Stimulated activated CD4-positive, alpha-beta T cell treated with anti-CD3 and anti-CD28 coated beads, Interleukin-12 subunit alpha, Interleukin-12 subunit beta, amount 100 ng/mL, for 4 hours (primary cell): ENCODE measurements at places on chromosomes 1 and 21.

GRCh38 chr1:31487143-31487542 lies 74.1 kb downstream of the SERINC2 start:
- no peak for DNase-seq

- DNase-seq: no peak
These were observed 1.6 kb downstream of the KDM1A start for GRCh38 chr1:23020706-23021405.

DNA sequence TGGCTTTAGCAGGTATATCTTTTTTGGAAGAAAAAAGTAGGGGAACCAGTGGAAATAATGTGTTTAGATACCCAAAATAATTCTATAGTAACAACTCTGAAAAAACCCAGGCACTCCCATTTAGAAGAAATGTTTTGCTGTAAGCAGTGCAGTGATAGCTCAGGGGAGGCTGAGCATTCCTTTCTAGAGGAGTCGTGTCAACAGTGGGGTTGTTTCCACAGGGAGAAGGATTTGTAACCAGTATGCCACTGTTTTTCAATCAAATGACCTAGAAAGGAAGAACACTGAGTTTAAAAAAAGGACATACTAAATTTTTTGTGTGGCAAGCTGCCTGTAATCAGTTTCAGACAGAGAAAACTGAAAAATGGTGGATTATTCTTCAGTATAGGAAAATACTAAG lies 2.4 kb downstream of the PGD start:
- DNase-seq: no peak

DNA sequence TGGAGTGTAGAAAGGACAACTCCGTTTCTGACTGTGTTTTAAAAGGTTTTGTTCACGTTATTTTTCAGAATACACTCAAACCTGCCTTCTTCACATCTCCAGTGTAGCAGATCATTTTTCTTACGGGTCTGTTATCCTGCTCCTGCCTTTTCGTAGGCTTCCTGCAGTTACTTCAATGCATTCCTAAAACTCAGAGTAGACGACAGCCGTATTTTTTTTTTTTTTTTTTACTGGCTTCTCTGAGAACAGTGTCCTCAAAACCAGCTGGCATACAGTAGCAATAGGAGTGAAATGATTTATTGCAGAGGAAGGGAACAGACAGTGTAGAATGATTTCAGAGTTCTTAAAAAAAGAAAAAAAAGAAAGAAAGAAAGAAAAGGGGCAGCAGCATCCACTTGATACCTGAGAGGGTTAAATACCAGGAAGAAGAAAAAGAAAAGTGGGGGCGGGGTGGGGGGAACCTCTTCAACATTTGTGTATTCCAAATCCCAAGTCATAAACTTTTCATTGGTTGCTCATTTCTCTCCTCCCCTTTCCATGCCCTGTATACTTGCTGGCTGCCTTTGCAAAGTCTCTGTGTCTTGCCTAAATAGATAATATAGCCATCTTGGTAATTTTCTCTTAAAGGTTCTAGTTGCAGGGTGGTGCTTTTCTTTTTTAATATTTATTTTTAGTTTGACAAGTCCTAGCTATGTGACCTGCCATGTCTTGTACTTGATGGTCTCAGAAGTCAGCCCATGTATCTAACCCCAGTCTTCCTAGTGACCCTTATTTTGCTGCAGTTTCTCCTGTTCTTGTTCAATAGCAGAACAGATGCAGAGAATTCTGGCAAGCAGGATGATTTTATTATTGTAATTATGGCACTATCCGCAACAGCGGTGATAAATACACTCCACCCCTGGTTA lies 2.8 kb downstream of the TGFB2 start:
- no peak for DNase-seq

DNA sequence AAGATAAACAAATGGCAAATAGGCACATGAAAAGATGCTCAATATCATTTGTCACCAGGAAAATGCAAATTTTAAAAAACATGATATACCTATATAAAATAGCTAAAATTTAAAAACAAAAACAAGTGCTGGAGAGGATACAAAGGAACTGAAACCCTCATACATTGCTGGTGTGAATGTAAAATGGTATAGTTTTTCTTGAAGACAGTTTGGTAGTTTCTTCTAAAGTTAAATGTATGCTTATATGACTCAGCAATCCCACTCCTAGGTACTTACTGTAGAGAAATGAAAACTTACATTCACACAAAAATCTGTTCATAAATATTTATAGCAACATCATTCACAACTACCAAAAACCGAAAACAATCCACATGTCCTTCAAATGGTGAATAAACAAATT lies 11.2 kb downstream of the TAF12 start:
- DNase-seq: no peak

GRCh38 chr1:222794656-222795474 lies 20.0 kb upstream of the DISP1 start:
- DNase-seq: no peak

GRCh38 chr1:149967041-149967440 lies 30.4 kb upstream of the MTMR11 start:
- no peak for DNase-seq

GRCh38 chr1:188937965-188938551 lies 1539.6 kb downstream of the BRINP3 start:
- no peak for DNase-seq

GRCh38 chr1:39173119-39173994 lies 31.1 kb upstream of the MACF1 start:
- DNase-seq: no peak

DNA sequence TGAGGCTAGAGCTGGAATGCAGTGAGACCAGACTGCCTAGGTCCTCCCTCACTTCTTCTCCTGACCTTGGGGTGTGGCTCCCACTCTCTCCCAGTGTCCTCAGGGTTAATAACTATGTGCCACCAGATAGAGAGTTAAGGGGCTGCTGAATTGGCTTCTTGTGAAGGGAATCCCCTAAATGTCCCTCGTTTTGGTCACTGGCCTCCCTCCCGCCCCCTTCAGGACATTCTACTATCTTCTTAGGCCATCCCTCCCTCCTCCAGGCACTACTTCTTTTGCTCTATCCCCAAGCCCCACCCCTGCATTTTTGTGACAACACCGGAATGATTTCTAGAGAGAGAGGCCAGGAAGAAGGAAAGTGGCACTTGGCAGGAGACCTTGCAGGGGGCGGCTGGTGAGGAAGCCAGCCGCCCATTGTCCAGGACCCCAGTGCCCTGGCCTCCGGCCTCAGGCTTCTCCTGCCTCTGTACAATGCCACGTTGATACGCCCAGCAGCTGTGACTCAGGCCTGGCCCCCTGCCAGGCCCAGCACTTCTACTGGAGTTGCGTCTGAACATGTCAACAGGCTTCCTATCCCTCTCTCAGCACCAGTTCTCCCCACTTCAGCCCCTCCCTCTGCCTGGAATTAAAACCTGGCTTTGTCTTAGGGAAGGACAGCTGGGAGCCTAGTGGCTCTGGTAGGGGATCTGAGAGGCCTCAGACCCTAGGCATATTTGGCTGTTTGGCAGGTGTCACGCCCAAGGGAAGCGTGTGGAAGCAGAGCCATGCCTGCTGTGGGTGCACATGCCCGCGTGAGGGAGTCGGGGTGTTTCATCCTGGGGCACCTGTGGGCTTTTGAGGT lies 9.1 kb downstream of the LMNA start:
- DNase-seq: peak; percentile 58

- no peak for DNase-seq
These were observed 769 bp downstream of the GALE start for GRCh38 chr1:23799570-23800399.

DNA sequence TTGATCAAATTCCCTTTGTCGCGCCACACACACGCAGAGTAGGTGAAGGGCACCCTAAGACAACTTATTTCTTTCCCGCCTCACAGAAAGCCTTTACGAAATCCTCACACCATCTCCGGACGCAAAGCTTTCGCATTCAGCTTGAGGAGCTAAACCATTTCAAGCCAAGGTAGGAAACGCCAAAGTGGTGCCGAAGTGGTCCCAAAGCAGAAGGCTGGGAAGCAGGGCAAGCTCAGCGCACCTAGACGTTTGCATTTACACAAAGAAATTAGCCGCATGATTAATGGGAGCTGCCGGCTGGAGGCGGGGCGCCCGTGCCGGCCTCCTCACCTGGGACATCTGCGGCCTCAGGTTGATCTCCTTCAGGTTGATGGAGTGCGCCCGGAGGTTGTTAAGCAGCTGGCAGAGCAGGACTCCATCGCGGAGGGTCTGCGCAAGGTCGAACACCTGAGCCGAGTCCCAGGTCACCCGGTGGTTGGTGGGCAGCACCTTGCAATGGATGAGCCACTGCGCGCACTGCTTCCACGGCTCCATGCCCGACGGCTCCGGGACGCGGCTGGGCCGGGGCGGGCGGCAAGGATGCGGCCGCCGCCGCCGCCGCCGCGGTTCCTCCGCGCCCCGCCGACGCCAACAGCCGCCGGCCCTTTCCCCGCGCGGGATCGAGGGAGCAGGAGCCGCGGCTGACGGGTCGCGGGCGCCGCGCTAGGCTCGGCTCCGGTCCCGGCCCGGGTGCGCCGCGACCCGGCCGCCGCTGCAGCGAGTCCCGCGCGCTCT lies 457 bp downstream of the VAV3 start:
- peak; percentile 16 for DNase-seq

GRCh38 chr1:53069663-53070327 lies 7.8 kb downstream of the PODN start:
- no peak for DNase-seq

DNA sequence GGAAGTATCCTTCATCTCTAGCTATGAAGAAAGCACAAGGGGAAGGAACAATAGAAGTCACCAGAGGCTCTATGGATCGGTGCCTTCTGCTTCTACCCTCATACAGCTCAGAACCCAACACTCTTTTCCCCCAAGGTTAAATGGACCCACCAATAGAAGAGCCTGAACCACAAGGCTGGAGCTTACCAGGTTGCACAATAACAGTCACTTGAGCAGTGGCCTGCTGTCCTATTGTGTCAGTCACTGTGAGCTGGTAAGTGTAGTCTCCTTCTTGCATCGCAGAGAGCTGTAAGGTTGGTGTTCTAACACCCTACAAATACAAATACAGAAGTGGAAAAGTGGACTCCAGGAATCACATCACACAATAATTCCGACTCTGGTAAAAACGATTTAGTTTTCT lies 103.0 kb downstream of the KIAA0319L start:
- DNase-seq: no peak

DNA sequence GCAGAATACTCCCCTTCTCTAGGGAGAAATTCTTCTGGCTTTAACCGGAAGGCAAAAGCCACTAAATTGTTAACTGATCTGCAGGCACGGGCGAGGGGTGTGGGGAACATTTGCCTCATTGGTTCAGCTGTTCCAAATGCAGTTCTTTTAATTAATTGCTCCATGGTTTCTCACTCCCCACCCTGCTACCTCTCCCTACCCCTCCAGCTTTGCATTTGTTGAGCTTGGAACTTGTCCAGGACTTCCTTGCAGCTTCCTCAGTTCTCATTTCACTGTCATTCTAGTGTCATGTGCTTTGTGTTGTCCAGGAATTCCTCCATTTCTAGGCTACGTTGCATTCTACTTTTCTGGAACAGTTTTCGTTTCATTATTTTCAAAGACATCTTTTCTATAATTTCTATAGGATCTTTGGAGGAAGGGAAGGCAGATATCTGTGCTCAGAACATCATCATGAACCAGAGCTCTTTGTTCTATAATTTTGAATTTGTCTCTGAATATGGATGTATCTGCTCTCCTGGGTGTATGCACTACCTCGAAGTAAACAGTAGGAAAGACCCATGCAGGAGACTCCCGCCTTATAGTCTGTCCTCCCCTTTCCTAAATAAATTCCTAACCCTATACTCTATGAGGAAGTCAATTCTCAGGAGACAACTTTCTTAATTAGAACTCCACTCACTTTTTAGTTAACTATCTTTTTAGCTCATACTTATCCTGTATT lies 132.4 kb upstream of the LMO4 start:
- DNase-seq: no peak

GRCh38 chr1:234612352-234613127 lies 2.6 kb upstream of the IRF2BP2 start:
- peak; percentile 53 for DNase-seq

GRCh38 chr1:5954964-5955363 lies 37.3 kb downstream of the NPHP4 start:
- DNase-seq: no peak

GRCh38 chr1:89350298-89350697 lies 13.6 kb upstream of the GBP6 start:
- no peak for DNase-seq

DNA sequence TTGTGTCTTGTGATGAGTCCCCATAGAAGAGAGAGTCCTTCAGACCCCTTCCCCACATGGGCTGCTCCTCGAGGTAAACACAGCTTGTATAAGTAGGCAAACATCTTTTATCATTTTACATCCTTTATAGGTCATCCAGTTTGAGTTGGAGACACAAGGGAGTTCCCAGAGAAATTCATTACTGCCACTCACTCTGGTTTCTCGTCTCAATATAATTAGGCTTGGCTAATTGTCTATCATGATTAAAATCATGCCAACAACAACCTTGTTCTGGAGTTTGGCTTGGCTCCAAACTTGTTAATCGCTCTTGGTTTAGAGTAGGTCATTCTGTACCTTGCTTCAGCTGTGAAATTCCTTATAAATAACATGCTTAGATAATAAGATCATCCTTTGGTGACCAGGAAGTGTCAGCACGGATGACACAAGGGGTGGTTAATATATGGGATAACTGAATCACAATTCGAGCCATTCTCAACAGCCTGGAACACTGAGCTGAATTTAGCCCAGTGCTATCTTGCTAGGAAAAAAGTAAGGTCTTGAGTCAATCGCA lies 70.7 kb upstream of the DAB1 start:
- no peak for DNase-seq

DNA sequence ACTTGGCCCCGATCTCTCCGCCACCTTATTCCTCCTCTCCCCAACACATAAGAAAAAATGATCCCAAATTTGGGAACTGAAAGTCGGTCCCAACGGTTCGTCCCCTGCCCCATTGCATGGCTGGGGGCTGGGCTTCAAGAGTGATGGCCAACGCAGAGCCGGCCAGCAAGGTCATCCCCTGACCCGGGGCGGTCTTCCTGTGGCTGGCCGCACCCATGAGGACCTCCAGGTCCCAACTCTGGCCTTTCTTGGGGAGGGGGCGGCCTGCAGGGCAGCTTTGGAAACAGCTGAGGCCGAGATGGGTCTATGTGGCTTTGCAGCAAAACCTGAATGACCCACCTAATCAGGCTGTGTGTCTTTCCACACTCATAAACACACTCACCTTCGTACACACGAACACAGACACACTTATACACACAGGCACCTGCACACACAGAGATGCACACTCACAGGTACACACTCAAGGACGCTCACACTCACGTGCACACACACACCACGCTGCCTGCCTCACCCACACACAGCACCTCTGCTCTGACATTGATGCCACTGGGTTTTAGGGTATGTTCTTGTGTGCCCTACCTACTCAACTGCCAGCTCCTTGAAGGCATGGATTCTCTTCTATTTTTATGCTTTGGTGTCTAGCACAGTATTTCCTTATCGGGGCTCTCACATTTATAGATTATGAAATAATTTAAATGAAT lies 562 bp downstream of the DYNLT5 start:
- DNase-seq: no peak

GRCh38 chr1:214454569-214455396 lies 96.6 kb downstream of the PTPN14 start:
- no peak for DNase-seq

DNA sequence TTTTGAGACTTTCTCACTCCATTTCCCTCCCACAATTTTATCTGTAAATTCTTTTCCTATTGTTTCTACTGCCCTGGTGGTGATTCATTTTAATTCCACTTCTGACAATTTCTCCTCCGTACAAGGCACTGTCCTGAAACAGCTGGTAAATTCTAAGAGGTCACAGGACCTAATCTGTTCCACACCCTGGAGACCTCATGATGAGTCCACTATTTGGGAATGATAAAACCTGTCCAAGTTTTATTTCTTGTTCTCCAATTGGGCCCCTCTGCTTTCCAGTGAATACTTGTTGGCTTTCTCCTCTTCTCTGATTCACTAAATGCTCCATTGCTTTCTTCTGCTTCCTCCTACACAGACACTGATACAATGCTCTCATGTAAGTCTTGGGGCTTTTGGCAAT lies 343.1 kb upstream of the DUSP10 start:
- no peak for DNase-seq
